NCI-H345 (cell line): ENCODE measurements at places on chromosomes 3 and 15.

GRCh38 chr3:104428337-104428925, 938.3 kb upstream of the ALCAM start:
- no peak for DNase-seq

DNA sequence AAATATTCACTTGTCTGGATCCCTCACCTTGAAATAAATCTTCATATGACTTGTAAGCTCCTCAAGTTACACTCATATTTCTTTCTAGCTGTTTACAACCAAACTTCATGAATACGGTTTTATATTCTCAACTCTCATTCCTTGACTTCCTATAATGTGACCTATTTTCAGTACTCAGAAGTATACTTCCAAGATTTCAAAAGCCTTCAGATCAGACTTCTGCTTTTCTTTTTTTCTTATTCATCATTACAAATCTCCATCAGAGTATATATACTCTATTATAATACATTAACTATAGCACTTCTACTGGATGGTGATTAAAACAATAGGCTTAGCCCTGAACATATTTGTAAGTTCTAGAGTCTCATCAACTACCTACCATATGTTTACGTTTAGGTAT, 123.6 kb upstream of the ALCAM start:
- no peak for DNase-seq

DNA sequence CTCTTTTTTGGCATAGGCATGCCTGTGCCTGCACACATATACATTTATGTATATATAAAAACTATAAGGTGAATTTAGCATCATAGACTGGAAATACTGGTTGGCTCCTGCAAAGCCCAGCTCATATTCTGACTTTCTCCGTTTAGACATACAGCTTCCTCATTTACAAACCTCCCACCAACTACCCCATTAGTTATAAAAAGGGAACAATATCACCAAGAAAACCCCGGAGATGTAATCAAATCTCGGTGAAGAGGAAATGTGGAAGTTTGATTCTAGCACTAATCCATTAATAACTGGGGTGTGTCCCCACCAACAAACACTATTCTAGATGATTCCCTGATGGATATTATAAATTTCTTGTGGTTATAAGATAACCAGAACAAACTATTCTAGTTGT, 517.7 kb upstream of the TBL1XR1 start:
- DNase-seq: no peak

DNA sequence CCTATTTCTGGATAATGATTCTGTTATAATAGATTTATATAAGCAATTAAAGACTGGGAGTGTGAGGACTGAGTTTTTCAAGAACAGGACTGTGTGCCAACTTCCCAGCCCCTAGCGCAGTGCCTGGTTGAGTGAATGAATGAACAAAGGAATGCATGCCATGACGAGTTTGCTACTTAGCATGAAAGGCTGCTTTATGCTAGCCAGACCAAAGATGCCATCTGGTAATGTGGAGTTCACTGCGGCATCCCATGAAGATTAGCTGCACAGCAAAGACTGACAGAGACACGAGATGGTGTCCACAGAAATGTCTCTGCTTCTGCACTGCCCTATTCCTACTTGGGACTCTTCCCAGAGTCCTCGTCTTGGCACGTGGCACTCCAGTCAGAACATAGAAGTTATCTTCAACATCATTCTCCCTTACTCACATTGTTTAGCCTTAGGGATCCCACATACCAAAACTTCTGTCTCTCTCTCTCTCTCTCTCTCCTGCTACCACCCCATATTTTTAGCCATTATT, 283.9 kb upstream of the CTNNB1 start:
- no peak for DNase-seq

GRCh38 chr3:134198414-134198813, 52.2 kb downstream of the RYK start:
- no peak for DNase-seq

- DNase-seq: peak; percentile 20
These were observed 168.3 kb upstream of the GBE1 start for GRCh38 chr3:81929697-81930096.

DNA sequence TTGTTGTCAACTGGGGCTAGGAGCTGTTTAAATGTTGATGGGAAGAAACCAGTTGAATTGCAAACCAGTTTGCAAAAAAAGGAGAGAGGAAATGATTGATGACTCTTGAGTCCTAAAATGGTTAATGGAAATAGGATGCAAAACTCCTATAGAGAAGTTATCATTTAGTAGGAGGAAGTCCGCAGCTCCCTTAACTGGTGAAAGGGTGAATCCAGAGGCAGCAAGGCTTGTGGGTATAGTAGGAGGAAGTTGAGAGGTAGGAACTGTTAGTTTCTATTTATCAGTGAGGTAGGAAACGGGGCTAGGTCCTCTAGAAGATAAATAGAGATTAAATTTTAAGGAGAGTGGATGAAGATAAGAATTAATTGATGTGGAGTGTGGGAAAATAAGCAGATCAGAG, 15.4 kb downstream of the IREB2 start:
- no peak for DNase-seq

- no peak for DNase-seq
These were observed 106.7 kb downstream of the RAP2B start for GRCh38 chr3:153268564-153269279.

- no peak for DNase-seq
These were observed 1.5 kb upstream of the CD200R1L start for GRCh38 chr3:112848196-112848595.

DNA sequence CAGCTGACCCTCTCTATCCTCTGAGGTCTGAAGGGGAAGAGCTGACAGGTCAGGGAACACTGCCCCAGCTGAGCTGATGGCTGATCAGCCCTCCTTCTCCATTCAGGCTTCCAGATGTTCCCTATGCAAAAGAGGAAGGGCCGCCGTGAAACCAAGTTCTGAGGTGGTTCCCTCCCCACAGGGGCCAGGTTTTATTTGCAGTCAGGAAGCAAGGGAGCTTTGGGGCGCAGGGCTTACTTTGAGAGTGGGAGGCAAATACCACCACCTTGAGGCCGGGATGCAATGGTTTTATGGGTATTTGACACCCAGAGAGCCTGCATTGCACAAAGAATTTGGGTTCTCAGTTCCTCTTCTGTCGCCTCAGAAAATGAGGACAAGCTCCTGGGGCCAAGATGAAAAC, 186.9 kb downstream of the ARRDC4 start:
- no peak for DNase-seq

DNA sequence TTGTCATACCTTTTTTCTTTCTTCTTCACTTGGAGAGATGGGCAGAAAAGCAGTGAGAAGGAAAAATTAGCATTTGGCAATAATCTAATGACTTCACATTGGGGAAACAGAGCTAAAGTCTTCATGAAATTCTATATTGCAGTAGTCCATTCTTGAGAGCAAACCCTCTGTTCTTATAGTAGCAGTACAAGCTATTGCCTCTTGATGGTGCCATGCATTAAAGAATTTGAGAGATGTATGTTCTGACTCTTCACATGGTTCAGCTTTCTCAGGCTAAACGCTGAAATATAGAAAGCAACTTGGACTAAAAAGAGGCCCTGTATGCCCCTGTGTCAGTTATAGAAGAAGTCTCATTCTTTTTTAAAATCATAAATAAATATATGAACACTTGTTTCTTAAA, 36.0 kb downstream of the PHLDB2 start:
- DNase-seq: no peak

GRCh38 chr3:125647318-125648014, 52.2 kb upstream of the OSBPL11 start:
- DNase-seq: no peak

GRCh38 chr3:10292505-10293419, at the start of gene GHRL:
TSS of gene GHRL (minus strand) at chr3:10292947. CDS start at chr3:10290180, 2,767 bp downstream.
- DNase-seq: no peak

DNA sequence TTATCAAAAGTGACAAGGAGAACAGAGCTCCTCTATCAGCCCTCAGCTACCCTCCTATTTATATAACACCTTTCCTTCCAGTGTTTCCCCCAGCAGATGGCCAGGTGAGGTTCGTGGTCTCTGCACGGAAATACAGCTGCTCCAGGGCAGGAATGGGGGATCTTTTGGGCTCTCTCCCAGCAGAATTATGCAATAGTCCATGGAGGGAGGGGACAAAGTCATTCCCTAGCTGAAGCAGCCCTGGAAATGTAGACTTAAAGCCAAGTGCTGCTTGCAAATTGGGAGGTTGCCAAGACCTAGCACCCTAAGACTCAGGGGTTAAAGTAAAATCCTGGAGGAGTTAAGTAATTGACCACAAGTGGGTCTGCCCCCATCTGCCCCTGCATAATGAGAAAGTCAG, 256.3 kb downstream of the LRTM1 start:
- no peak for DNase-seq

- no peak for DNase-seq
These were observed 21.1 kb downstream of the CCPG1 start for GRCh38 chr15:55387027-55387426.

GRCh38 chr3:2929574-2929973, 180.6 kb downstream of the IL5RA start:
- no peak for DNase-seq

GRCh38 chr15:72057548-72058091, 60.3 kb downstream of the MYO9A start:
- DNase-seq: no peak

GRCh38 chr15:58010983-58011382, 54.5 kb downstream of the ALDH1A2 start:
- peak; percentile 72 for DNase-seq

DNA sequence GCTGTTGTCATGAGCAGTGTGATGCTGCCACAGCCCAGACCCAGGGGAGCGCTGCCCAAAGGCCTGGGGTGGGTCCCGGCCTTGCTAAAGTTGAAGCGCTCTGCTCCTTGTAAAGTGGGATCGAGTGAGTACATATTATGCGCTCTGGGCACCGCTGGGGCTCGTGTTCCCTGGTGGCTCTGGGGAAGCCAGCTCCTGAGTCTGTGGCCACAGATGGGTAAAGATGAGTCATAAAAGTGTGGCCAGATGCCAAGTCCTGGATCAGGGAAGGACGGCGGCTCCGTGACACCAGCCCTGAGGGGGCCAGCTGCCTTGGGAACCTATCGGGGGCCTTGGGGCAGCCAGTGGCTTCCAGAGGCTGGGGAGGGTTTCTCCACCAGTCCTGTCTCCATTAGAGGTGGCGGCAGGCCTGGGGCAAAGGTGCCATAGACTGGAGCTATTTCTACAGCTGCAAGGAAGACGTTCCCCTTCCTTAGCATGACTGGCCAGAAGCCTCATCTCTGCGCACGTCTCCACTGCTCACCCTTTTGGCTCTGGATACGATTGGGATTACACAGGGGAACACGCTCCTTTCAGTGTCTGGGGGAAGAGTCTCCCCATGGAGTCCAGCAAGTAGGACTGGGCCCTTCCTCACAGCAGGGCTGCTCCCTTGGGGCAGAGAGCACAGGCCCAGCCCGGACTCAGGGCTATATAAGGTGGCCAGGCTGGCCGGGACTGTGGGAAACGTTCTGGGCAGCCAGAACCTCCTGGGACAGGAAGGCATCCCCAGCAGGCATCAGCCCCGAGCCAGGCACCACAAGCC, 1.2 kb upstream of the ITIH4 start:
- peak; percentile 13 for DNase-seq

DNA sequence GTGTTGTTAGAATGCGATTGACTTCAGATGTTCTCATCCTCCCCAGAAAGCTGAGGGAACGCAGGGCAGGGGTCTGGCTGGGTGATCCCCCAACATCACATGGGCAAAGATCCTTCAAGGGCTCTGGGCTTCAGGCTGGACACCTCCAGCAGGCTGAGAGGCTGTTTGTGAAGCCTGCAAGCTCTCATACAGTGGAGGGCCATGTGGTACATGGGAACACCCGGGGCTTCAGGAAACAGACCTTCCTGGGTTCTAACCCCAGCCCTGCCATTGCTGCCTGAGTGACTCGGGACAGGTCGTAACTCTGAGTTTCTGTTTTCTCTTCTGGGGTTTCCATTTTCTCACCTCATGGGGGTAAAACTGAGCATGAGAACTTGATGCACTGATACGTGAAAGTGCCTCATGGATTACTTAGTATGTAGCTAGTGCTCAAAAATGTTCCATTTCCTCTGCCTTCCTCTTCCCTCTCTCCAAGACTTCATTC, 81.2 kb downstream of the TLE3 start:
- no peak for DNase-seq
